ENCODE measurements at places on chromosomes 5 and 9.

DNA sequence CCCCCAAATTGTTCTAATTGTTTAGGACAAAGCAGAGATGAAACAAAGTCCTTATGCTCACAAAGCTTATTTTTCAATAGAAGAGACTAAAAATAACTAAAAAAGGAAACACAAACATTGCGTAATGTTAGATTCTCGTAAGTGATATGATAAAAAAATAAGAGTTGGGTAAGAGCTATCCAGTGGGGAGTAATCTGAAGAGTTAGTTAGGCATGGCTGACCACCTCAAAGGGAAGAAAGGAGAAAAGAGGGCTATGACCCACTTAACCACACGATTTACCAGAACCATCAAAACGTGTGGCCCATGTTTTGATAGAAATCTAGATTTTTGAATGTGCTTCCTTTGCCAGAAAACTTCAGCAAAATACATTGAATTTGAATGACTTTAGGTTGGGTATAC is 1296.8 kb upstream of the NUDT12 start:
- no peak for DNase-seq

DNA sequence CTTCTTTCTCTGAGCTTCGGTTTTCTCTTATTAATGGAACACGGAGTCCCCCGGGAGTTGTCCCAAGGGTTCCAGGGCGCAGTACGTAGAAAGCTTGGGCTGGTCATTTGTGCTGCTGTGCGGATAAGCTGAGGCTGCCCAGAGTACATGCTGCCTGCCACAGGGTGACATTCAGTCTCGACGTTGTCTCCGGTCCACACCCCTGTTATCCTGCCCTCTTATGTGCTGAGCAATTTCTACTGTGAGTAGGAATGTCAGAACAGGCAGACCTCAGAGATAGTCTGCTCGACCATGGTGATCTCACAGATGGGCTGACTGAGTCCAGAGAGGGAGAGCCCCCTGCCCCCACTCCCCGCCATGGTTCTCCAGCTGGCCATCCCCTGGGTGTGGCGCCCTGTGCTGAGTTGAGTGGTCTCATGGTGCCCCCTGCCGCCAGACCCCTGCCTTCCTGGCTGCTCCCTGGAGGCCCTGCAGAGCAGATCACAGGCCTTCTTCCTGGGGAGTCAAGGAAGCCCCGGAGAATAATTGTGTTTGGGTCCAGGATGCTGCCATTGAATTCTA is 124.0 kb downstream of the RGS3 start:
- DNase-seq: no peak

DNA sequence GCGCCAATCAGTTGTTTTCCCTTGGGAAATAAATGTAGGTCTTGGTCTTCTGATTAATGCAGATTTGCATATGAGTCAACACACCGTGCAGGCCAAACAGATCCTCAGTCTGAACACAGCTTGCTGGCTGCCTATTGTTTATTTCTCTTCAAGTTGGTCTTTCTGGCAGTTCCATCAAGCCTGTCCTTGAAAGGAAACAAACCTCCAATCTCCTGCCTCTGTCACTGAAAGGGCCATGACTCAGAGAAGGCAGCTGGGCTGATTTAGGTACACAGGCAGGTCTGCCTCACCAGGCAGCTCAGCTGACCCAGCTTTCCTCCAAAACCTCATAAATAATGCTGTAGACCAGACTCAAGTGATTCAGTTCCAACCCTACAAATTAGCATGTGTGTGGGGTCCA is 175.9 kb downstream of the MAN2A1 start:
- DNase-seq: no peak

DNA sequence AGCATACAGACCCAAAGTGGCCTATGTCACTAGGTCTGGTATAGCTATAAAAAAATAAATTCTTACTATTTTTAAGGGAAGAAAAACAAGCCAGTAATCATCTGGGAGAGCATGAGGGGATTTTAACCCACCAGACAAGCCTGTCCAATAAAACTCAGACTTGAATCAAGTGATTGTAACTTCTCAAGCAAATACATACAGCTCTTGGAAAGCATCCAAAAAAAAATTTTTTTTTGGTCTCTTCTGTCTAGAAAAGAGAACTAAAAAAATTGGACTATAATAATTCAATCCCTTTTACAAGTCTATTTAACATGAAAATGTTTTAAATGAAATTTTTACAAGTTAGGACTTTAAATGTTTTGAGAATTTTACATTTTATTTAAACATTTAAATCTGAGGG is 61.7 kb downstream of the FBXL17 start:
- no peak for DNase-seq

- no peak for DNase-seq
Measured at GRCh38 chr5:1565737-1566734, 42.3 kb upstream of the LPCAT1 start.

DNA sequence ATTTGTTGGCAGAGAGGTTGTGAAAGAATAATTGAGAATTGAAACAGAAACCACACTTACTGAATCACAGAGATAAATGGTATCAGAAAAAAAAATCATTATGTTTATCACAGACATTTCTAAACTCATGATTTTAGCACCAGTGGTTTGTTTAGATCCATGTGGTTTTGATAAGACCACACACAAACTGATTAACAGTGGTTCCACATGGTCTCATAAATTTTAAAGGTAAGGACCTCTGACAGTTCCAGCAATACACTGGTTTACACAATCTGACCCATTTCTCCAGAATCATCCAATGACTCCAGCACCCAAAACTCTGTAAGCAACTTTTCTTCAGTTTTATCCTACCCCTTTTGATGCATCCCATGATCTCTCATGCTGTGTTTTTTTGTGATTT is 261.2 kb downstream of the ANXA1 start:
- DNase-seq: no peak

- no peak for DNase-seq
Measured at GRCh38 chr5:147989994-147990393, 73.8 kb upstream of the SPINK5 start.

- no peak for DNase-seq
Measured at GRCh38 chr5:139043157-139043905, 154.8 kb downstream of the SIL1 start.

GRCh38 chr5:109006129-109006528 is 258.4 kb downstream of the FER start:
- DNase-seq: no peak

GRCh38 chr9:135404451-135405144 is 75.0 kb upstream of the PPP1R26 start:
- no peak for DNase-seq

DNA sequence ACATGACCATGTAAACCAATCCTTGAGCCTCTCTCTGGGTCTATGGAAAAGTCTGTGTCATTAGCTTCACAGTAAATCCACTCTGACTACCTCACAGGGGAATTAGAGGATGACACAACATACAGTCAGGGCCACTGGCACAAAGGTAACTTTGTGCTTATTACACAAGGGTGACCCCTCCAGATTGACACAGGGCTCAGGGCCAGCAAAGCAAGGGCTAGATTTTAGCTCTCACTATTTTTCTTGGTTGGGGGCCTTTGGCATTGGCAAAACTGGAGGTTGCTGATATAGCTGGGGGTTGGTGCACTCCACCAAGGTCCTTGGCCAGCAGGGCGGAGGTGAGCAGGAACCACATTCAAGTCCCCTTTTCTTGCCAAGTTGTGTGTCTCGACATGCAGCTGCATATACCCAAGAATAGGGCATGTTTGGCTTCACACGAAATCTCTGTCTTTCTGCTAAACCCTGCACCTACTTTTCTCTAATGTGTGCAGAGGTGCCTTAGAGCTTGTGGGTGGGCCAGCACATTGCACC is 15.2 kb upstream of the OSMR start:
- no peak for DNase-seq

GRCh38 chr5:64333886-64334285 is 168.2 kb downstream of the RNF180 start:
- no peak for DNase-seq

DNA sequence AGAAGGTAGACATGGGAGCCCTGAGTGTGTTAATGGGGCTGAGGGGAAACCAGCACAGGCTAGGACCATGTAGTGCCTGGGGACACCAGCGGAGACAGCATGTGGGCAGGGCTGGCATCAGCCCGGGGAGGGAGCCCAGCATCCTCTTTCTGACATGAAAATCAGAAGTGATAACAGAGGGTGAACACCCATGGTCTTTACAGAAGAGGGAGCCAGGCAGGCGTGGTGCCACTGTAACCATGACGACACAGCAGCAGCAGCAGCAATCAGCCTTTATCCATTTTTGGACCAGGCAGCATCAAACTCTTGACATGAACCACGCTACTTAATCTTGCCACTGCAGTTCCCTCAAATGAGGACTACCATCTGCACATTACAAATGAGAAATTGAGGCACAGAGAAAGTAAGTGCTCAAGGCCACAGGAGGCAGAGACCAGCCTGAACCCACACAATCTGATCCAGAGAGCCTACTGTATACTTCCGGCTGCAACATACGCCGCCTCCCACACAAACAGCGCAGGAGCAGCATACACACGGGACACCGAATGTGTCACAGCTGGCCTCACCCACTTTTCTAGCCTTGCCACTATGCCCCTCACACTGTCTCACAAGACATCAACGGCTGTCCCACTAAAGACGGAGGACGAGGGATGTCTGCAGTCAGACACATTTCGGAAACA is 23.8 kb downstream of the CAMSAP1 start:
- no peak for DNase-seq

DNA sequence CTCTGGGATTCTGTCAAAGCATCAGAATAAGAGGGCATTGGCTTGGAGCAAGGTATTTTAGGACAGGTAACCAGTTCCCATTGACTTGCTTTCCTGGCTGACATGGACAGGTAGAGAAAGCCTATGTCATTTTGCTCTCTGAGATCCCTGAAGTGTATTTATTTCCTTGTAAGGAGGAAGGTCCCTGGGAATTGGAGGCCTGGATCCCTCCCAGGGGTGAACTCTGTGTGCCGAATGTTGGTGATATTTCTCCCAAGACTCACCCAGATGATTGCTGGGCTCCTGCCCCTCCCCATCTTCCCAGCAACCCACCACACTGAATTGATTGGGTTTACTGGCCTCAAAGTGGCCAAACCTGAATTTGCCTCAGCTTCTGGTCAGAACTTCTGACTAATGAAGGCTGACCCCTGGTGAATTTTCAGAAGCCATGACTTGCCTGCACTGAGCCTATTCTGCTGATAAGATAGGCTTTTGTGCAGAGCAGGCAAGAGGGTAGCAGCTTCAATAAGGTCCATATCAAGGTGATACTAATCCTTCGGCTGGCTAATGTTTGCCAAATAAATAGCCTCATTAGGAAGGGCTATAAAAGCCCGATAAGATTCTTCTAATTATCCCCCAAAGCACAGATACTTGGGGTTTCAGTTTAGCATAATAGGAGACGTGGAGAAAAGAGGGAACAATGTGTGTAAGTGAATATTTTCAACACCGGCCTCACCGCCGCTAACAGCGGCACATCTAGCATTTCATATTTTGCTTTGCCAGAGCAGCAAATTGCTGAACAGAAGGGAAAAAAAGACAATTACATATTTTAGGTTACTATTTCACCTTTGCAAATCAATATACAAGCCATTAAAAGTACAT is 152.9 kb upstream of the PITX1 start:
- no peak for DNase-seq

DNA sequence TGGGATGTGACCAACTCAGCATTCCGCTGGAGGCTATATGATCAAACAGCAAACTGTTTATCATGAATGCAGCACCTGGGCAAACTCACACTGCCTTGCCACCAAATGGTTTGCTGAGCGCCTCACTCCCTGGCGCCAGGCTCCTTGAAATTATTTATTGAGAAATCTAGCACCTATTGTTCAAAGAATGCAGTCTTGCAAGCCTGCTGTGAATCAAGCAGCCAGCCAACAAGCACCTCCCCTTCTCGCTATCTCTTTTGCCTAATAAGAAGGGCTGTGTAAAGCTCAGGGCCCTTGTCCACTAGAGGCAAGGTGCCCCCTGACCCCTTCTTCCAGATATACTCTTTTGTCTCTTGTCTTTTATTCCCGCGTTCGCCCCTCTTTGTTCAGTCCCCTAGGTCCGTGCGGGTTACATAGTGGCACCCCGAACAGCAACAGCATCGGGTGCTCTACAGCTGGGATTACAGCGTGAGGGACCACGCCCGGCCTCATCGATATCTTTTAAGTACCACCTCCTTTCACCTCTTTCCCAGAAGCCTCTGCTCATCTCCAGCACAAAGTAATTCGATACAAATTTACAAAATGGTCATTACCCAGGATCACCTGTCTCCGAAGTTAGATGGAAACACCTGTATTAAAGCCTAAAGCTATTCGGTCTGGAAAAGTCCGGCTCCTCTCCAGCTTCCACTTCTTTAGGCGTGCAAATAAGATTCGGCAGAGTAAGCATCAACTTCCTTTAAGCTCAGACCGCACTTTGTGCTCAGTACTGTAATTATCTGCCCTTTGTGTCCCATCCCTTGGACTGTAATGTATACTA is 896 bp downstream of the RIGI start:
- no peak for DNase-seq

GRCh38 chr5:173736923-173737412 is 120.5 kb upstream of the BOD1 start:
- no peak for DNase-seq

- DNase-seq: no peak
Measured at GRCh38 chr5:39518516-39518915, 93.7 kb upstream of the DAB2 start.

GRCh38 chr9:131391020-131391419 is 2.9 kb upstream of the PRRC2B start:
- DNase-seq: no peak

DNA sequence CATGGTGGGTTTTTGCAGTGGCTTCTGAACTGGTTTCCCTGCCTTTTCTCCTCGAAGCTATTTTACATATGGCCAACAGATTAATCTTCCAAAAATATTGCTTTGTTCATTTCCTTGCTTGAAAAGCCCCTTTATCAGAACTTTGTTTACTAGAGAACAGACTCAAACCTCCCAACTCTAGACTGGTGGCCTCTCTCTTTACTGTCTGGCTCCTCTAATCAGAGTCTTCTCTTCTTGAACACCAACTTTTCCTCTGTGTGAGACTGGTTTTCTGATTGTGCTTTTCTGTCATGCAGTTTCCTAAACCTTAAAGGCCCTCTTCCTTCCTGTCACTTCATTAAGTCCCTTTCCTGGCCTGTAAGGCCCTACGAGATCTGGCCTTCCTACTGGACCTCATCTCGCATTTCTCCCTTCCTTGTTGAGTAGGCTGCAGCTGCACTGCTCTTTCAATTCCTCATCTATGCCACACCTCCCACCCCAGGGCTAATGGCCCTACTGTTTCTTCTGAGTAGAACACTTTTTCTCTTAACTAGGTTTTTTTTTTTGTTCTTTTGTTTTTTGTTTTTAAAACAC is 5.7 kb downstream of the C9orf43 start:
- DNase-seq: no peak

DNA sequence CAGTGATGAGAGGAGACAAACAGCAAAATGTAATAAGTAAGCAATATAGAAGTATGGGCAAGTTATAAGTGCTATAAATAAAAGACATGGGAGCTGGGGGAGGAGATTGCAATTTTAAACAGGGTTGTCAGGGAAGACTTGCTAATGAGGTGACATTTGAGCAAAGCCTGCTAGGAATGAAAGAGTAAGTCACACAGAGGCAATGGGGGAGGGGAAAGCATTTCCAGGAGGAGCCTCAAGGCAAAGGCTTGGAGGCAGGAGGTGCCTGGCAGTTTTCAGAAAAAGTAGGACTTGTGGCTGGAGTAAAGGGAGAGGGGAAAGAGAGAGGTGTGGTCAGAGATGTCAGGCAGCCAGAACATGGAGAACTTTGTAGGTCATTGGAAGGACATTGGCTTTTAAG is 124.4 kb upstream of the NMUR2 start:
- no peak for DNase-seq

GRCh38 chr9:93259490-93260262 is 75.7 kb downstream of the WNK2 start:
- no peak for DNase-seq

- DNase-seq: no peak
Measured at GRCh38 chr5:116880150-116880549, 305.5 kb upstream of the SEMA6A start.

Measured in activated CD4-positive, alpha-beta T cell treated with anti-CD3 and anti-CD28 coated beads, Interleukin-2, amount 50 U/mL, for 24 hours (primary cell).